ENCODE measurements at places on chromosomes 7 and 10. TPM values are rescaled to one million over a fixed set of nuclear protein-coding genes. Genes with fewer than 3 reads are reported as not detected.

DNA sequence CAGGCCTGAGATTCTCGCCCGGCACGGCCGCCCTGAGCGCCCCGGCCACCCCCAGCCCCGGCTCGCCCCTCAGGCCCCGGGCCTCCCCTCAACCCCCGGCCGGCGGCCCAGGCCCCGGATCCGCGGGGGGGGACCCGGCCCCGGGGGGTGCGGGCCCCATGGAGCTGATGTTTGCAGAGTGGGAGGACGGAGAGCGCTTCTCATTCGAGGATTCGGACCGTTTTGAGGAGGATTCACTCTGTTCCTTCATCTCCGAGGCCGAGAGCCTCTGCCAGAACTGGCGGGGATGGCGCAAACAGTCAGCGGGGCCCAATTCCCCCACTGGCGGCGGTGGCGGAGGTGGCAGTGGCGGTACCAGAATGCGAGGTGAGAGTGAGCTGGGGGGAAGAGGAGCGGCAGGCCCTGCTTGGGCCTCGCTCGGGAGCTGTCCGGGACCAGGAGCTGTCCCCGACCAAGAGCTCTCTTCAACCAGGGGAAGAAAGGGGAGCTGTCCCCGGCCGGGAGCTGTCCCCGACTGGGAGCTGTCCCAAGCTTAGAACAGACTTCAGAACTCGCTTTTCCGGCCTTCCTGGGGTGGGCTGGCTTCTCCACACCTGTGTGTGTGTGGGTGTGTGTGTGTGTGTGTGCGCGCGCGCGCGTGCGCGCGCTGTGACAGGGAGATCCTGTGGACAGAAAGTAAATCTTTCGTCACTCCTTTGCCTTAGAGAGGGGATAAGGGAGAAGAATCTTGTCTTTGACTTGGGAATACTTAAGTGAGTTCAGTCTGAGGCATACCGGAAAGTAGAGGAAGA is 510 bp downstream of the ZSWIM8 start:
- ATAC-seq, result peak; percentile 15

GRCh38 chr10:110437351-110437605 is 60.4 kb upstream of the DUSP5 start:
- no peak for ATAC-seq

DNA sequence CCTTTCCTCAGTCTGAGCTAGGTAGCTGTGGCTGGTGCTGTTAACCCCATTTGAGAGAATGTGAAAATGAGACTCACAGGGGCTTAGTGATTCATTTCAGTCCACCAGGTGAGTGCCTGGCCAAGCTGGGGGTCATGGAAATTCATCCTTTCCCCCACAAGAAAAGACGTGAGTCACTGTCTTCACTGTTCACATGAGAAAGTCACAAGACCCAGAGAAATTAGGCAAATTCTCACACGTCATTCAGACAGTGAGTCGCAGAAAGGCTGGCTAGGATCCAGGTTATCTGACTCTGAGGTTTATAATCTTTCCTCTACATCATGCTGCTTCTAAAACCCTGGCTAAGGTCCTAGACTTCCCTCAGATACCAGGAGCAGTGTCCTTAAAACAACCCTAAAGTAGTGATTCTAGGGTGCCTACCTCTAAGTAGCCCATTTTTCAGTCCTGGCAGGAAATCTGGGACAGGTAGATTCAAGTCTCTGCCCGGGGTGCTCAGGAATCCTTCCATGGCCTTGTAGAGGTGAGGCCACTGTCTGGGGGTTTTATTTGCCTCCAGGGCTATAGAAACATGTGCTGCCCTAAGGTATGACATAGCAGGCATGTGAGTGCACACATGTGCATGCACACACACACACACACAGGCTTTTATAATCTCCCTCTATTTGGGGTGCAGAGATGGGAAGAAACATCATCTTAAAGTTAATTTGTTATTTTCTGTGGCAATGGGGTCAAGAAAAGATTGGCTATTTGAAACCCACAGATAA is 427.9 kb upstream of the CELF2 start:
- peak; percentile 35 for ATAC-seq

- no peak for ATAC-seq
Measured at GRCh38 chr7:150645259-150646020, 13.3 kb upstream of the GIMAP6 start.

GRCh38 chr7:17355050-17355449 is 56.6 kb downstream of the AHR start:
- ATAC-seq, result no peak

DNA sequence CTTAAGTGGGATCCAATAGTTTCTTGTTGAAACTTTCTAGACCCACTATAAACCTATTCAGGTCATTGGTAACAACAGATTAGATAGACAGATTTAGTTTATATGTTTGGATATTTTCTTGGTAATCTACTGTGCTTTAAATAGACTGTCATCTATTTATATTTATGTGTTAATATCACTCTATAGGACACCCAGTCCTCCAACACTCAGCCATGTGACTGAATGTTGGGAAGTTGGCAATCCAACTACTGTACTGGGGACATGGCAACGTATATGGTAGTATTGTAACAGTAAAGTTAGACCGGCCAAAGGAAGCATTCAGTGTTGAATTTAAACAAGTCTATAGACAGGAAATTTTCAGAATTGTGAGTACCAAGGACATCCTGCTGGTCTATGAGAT is 42.6 kb upstream of the HECTD2 start:
- no peak for ATAC-seq

Gene TRUB1
- 19.8 TPM for total RNA-seq

DNA sequence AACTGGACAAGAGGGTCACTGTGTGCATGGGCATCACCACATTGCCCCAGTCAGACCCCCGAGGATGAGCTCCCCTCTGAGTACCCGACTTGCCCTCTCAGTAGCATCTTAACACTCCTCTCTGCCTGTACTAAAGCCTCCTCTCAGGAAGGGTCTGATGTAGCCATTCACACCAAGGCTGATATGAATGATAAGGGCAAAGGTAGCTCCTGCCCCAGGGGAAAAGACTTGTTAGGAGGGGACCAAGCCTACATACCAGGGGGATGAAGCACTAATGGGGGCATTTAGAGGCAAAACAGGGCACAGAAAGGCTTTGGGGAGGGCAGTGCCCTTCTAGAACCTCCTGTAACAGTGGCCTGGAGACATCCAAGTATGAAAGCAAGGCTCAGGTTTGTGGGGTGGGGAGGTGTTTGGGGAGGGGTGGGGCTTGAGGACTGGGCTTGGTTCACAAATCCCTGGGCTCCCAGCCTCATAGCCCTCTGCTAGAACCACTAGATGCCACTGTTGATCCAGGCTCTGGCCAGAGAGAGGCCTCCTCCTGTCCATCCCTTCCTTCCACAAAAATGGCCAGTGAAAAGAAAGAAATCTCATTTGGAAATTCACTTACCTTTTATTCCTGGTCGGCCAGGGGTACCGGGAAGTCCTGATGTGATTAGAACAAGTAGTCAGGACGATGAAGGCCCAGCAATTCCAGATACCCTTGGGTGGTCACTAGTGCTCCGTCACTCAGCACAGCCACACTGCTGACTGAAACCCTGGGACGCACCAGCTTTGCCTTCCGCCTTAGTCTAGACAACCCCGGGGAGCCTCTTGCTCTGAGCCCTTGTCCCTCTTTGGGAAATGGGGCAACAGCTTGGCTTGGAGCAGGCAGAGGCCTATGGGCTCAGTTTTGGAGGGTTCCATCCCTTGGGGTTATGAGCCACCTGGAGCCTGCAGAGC is 40.3 kb downstream of the COL17A1 start:
- ATAC-seq, result peak; percentile 59

Gene PODXL
- total RNA-seq, result 1.8 TPM

Gene RNLS
- 2.1 TPM for total RNA-seq

- no peak for ATAC-seq
Measured at GRCh38 chr7:69663911-69664832, 65.9 kb downstream of the AUTS2 start.

DNA sequence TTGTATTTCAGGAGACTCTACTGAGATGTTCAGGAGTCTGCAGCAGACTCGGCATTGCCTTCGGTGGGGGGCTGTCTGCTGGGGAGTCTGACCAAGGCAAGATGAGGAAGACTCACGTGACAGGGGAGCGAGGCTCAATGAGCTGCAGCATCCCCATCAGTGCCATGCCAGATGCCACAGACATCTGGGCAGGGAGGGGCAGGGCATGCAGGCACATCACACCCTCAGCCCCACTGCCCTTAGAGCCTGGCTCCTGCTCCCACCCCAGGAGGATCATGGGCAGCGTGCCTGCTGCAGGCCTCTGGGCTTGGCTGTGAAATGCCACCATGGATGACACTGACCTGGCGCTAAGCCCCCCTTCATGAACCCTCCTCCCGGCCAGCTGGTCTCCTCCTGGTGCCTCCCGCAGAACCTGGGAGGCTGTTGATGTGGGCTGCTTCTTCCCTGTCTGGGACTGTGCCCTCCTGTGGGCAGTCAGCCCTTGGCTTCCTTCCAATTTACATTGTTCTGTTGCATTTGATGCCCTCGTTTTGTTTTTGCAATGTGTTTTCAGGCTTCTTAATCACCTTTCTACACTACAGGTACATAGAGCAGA is 235.0 kb downstream of the PAXIP1 start:
- no peak for ATAC-seq

DNA sequence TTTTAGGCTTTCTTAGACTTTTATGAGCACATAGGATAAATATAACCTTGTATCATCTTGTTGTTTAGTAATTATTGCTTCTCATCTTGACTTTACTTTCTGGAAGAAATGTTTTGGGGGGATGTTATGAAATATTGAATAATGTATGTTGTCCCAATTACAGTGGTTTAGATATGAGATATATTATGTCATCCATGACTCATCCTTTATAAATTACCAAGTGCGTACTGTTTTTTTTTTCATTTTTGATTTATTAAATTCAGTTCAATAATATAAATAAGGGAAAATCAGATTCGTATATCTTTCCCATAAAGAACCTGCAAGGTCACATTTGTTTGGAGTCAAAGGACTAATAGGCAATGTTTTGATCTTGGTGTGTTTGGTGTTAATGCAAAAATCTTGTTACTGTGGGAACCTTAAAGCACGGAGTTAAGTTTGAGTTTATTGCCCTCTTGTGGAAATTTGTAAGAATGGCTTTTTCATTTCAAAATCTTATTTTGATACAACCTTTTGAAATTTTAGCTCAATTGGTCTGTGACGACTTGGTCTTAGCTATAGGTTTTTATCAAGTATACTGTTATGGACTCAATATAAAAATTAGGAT is 108.6 kb downstream of the SRI start:
- no peak for ATAC-seq

DNA sequence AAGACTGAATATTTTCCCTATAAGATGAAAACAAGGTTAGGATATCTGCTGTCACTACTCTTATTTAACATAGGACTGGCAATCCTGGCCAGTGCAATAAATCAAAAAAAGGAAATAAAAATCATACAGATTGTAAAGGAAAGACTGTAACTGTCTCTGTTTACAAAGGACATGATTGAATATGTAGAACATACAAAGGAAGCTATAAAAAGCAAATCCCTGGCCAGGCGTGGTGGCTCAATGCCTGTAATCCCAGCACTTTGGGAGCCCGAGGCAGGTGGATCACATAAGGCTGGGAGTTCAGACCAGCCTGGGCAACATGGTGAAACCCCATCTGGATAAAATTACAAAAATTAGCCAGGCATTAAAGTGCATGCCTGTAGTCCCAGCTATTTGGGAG is 15.8 kb downstream of the ZNF485 start:
- ATAC-seq, result no peak

Gene TNS3
- total RNA-seq, result 0.37 TPM

Gene CNTNAP2
- not detected for total RNA-seq

DNA sequence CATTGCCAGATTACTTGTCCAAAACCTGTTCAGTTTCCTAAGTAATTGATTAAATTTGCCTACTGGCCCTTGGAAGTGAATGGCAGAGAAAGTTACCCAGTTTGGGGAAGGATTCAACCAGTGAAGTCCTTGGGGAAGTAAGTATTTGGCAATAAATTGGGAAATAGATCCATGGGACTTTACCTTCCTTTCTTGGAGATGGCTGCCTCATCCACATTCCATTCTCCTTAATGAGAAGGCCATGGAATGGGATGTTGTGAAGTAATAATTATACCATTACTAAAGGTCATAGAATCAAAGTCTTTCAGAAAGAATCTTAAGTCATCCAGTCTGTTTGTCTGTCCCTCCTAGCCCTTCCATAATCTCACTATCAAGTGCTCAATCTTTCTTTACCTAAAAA is 4.5 kb upstream of the COPG2 start:
- no peak for ATAC-seq

- ATAC-seq, result peak; percentile 72
Measured at GRCh38 chr7:130486114-130486953, 5.6 kb upstream of the MEST start.

Gene MMP21
- not detected for total RNA-seq

GRCh38 chr10:89879121-89879520 is 177.7 kb downstream of the KIF20B start:
- no peak for ATAC-seq

Gene SPDYE5
- total RNA-seq, result 0.24 TPM

DNA sequence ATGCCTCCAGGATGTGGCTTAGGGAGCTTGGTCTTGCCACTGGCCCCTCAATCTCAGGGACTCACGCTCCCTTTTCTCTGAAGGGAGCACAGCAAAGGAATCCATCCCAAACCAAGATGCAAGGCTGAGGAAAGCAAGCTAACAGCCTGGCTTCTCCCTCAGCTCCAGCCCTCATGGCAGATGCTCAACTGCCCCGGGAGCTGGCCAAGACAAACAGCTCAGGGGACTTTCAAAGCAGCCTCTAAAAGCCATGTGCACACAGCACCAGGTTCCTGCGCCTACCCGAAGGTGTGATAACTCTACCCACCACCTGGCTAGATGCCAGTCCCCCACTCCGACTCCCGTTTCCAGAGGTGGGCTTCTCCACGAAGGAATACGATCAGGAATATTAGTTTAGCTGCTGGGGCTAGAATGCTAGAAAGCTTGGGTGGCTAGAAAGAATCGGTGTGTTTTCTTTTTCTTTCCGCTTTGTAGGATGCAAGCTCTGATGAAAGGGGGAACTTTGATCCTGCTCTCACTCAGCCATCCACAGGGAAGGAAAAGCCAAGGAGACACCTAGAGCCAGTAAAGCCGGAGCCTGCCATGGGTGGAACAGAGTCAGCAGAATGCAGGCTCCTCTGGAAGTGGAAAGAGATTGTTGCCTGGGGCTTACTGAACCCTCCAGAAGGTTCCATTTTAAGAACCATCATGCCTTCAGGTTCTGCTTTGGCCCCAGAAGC is 89.0 kb upstream of the FGFR2 start:
- no peak for ATAC-seq

DNA sequence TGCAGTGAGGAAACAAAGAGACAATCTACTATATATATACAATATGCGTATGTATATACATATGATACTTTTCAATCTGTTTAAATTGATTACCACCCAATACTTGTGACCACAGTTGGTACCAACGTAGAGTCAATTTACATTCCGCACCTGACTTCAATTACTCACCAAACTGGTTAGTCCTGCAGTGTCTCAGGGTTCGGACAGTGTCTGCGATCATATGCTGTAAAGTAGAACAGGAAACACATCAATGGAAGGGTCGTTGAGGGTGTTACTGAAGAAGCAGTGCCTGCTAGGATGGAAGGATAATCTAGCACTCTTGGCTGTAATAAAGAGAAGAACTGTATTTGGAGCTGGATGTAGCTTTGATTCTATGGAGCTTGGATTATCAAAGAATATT is 179.7 kb upstream of the CDCA7L start:
- no peak for ATAC-seq
